ENCODE measurements at places on chromosomes 7 and 10.

DNA sequence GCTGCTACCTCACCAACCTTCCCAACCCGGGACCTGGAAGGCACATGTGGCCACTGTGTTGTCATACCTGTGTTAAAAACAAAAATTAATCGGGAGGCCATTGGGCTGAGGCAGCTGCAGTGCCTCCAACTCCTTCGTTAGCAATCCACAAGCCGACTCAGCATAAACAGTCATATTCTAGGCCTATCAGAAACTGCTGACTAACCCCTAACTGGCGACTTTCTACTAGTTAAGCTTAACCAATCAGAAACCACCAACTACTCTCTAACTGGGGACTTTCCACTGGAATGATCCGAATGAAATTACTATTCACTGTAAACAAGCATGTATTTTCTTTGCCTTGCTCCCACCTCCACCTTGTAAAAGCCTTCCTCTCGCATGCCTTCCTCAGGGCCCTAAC lies 14.1 kb upstream of the TMEM72 start:
- no peak for DNase-seq

- no peak for DNase-seq
Measured at GRCh38 chr7:138556771-138557484, 96.9 kb downstream of the TRIM24 start.

DNA sequence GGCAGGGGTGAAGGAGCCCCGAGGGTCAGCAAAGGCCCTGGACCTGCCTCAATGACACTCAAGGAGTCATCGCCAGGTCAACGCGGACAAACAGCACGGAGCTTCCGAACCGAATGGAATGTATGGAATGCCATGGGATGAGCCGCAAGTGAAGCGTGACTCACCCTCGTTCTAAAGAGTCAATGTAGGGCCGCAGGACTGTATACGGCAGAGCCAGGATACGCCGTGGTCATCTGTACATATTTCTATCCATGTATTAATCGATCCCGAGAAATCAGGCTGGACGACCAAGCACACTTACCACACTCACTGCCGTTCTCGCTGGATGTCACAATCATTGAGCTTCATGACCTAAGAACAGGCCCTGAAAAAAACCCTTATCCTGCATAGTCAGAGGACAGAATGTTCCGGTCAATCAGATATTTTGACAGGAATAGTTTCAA lies 4.3 kb downstream of the SNX8 start:
- DNase-seq, result no peak

- DNase-seq, result no peak
Measured at GRCh38 chr7:130232209-130232608, 24.5 kb downstream of the SSMEM1 start.

DNA sequence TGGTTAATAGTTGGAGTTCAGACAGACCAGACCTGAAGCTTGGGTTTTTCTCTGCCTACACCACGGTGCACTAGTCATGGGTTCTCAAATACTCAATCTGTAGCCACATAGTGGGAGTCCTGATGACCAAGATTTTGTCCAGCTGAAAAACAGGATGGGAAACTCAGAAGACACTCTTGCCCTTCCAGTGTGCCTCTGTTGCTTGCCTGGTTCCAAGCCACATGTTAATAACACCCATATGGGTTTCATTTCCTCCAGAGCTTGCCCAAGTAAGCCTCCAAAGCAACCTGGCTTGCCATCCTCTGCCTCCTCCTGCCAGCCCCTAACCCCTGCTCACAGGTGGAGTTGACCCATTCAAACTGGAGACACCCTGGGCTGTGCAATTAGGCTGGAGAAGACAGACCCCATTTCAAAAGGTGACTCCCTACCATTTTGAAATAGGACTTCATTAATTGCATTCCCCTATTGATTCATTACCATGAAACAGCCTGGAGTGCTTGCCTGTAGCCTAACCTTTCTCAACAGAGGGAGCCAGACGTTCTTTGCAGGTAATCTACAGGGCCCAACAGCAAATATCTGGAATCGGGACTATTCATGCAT lies 108.0 kb upstream of the HABP2 start:
- no peak for DNase-seq

GRCh38 chr7:12323415-12323814 lies 80.2 kb downstream of the VWDE start:
- DNase-seq, result no peak
